ENCODE measurements at places on chromosomes 6 and 20.

DNA sequence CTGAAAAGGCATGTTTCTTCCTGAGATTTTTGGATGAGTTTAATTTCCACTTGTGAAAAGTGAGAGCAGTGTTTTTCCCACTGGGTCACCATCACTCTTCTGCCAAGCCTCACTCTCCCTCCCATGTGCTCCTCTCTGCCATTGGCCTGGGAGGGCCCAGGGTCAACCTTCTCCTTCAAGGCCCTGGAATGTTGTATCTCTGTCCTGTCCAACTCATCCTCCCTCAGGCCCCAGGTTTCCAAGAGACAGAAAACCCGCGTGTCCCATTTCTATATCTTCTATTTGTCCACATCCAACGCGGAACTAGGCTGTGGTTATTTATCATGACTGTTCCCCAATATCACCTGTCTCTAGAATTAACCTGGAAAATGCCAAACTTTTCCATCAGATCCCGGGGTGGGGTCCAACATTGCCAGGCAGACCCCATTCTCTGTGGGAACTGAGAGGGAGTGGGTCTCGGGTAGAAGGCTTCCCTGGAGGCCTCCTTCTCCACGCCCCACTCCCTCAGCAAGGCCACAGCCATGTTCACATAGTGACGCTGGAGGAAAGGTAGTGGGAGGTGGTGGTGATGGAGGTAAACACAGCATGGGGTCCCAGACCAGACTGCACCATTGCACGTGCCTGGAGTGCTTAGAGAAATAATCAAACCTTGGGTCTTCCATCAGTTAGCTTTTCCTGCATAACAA lies 173.5 kb downstream of the SCP2D1 start:
- no peak for DNase-seq

DNA sequence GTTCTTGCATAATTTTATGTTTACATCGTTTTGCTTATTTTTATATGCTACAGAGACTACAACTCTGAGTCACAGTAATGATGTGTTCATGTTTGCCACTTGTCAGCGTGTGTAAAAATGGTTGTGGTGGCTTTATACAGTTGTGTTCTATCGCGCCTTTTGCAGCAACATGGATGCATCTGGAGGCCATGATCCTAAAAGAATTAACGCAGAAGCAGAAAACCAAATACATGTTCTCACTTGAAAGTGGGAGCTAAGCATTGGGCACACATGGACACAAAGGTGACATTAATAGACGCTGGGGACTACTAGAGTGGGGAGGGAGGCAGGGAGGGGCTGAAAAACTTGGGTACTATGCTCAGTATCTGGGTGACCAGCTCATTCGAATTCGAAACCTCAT lies 996 bp upstream of the SEC23B start:
- DNase-seq: no peak

DNA sequence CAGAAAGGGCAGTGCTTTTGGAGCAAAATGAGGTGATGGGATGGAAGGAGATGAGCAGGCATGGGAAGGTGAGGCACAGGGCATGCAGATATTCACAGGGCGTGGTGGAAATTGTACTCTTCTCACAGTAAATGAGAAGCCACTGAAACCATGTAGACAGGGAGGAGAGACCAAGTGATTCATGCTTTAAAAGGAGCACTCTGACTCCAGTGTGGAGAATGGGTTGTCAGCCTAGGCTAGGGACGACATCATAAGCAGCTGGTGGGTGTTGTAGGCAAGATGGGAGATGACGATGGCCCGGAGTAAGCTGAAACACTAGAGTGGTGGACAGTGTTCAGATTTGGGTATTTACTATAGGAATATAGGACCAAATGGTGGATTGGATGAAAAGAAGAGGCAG lies 18.4 kb downstream of the PDE7B start:
- no peak for DNase-seq

DNA sequence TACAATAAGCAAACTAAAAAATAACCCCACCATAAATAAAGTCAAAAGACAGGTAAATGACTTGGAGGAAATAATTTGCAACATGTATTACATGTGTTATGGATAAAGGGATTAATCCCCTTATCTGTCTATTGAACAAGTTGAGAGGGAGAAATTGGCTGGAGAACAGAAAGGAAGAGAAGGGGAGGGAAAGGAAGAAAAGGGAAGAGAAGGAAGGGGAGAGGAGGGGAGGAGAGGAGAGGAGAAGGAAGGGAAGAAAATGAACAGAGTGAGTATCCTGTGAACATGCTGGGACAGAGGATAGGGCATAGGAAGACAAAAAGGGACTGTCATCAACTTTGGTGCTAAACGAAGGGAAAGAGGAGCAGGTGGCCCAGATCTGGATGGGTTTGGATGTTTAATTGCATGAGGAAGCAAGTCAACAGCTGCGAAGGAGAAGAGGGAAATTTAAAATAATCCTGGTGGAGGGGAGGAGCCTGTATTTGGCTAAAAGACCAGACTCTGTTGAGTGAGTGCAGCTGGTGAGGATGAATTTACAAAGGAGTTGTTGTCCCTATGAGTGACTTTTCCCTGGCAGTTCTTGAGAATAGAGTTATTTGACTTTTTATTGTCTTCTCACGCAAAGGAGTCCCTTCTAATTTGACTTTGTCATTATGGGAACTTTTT lies 14.2 kb upstream of the SHLD1 start:
- no peak for DNase-seq

DNA sequence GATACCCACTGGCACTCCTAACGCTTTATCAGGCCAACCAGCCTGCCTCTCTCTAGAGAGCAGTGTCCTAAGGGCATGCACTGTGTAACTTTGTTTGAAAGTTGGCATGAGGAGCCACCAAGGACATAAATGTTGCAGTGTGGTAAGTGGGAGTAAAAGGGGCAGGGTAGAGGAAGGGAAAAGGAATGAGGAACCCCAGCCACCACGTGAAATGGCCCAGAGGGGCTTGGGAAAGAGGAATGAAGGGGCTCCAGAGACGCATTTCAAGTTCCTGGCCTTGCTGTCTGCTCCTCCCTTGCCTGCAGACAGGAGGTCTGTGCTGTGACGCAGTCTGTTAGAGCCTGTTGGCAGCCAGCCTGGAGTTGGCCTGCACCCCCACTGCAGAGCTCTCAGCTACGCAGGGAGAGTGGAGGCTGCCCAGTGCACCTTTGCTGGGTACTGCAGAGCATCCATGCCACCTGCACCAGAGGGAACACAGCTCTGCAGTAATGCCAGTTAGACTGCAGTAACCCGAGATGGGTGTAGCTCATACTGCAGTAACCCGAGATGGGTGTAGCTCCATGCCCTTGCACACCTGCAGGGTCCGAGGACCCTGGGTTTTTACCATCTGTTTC lies 86.8 kb upstream of the SNAP25 start:
- no peak for DNase-seq

DNA sequence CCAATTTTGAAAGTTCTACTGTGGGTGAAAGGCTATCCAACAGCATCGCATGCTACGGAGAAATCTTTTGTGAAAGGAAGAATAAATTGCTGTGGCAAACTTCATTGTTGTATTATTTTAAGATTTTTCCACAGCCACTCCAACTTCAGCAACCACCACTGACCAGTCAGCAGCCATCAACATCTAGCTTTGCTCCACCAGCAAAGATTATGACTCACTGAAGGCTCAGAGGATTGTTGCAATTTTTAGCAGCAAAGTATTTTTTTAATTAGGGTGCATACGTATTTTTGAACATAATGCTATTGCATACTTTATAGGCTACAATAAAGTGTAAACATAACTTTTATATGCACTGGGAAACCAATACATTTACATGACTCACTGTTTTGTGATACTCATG lies 493.5 kb downstream of the TFAP2A start:
- no peak for DNase-seq

DNA sequence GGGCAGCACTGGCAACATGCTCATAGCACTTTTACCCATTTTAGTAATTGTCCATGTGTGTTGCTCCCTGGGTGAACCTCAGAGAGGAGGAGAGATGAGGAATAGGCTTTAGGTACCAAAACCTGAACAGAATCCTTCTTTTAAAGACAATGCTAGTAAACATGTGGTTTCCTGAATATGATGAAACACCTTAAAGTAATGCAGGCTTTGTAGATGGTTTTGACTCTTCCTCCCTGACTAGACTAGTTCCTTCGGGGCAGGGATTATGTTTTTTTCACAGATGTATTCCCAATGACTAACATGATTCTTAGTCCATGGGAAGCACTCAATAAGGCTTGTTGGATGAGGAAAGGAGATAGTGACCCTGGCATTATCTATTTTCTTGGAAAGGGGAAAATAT lies 367.6 kb upstream of the JAG1 start:
- no peak for DNase-seq

DNA sequence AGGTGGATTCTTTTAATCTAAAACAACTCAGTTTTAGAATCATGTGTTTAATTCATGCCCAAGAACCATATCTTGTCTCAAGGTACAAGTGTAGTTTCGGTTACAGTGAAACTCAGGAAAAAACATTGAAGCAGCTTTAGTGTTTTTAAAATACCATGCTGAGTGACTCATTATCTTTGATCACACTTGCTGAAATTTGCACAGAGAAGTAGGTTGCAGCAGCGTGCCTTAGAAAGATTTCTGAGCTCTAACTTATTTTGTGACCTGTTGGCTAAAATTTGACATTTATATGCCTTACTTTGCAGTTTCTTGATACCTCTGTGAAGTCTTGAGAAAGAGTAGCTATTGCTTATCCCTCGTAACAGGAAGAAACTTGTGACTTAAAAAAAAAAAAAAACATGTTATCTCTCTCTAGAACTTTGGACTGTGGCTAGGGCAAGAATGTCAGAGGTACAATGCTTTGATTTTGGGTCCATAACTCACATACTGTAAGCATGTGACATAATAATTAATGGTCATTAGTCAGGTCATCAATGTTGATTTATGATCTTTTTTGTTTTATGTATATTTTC lies 34.5 kb upstream of the FUCA2 start:
- no peak for DNase-seq

- no peak for DNase-seq
Measured at GRCh38 chr6:25449774-25450173, 170.6 kb downstream of the CARMIL1 start.

DNA sequence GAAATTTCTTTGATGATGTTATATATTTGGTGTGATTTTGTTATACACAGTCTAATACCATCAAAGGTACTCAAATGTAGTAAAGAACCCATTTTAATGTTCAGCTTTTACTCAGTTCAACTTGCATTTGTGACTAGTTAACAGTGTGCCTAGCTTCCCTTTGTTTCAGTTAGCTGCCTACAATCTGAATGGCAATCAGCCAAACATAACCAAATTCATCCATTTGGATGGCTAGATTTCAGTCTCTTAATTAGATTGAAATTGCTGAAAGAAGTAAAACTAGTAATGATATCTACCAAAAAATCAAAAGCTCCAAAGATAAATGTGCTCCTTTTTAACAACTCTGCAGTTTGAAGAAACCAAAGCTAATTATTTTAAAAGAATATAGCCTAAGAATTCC lies 6.9 kb downstream of the EPHA7 start:
- no peak for DNase-seq

DNA sequence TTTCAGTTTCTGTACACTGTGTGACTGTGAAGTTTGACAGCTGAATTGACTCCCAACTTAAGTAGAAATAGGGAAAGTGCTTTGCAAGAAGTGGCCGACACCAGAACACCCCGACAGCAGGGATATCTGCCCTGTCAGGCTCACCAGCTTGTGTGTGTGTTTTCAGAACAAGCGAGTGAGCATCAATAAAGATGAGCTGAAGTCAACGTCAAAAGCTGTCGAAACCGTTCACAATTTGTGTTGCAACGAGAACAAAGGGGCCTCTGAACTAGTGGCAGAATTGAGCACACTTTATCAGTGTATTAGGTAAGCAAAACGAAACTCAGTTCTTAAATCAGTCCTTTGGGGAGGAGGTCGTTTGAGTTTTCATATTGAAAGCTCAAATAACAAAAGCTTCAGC lies 10.7 kb downstream of the NELFCD start:
- DNase-seq: no peak

- no peak for DNase-seq
Measured at GRCh38 chr20:35296101-35296554, 3.9 kb upstream of the FAM83C start.

GRCh38 chr6:8278562-8278961 lies 156.8 kb downstream of the SLC35B3 start:
- DNase-seq: no peak

GRCh38 chr20:44104798-44105517 lies 82.0 kb downstream of the JPH2 start:
- DNase-seq: no peak

- DNase-seq: no peak
Measured at GRCh38 chr6:110595112-110595511, 118.7 kb upstream of the SLC22A16 start.

GRCh38 chr6:113813142-113813541 lies 44.0 kb upstream of the MARCKS start:
- DNase-seq: no peak

DNA sequence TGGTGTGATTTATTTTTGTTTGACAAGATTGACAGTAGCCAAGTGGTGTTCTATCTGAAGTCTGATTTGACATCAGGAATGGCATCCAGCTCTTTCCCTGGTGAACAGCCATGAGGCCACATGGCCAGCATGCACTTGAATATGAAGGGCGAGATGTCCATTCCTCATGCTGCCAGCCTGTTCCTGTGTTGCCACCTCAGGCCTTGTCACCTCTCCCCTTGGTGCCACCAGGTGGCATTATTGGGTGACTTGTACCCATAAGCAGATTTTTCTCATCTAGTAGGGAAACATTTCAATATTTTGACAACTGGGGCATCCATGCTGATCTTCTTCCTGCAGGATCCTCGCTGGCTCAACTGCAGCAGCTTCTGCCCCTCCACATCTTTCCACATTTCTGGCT lies 199.1 kb downstream of the ERMARD start:
- no peak for DNase-seq

GRCh38 chr20:62732031-62732760 lies 23.6 kb downstream of the NTSR1 start:
- no peak for DNase-seq

GRCh38 chr6:28401172-28401571 lies 1.6 kb upstream of the ZSCAN12 start:
- DNase-seq: no peak

DNA sequence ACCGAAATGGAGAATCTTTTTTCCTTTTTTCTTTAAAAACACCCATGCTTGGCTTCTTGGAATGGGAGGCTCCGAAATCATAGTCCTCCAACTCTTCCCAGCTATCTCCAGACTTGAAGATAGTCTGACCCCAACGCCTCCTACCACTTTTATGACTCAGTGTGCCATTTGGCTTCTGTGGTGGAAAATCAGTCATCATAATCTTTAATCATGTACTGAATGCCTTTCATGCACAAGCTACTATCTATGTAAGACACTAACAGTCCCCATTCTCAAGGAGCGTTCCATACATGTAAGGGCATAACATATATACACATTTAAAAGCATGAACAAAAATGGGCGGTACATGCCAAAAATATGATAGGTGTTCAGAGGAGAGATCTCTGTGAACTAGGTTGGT lies 44.1 kb downstream of the TMEM14B start:
- no peak for DNase-seq

GRCh38 chr6:87747646-87748045 lies 45.6 kb upstream of the AKIRIN2 start:
- no peak for DNase-seq

GRCh38 chr6:3233321-3233720 lies 5.9 kb upstream of the TUBB2B start:
- DNase-seq: no peak

- DNase-seq: no peak
Measured at GRCh38 chr20:49987015-49987867, 4.5 kb downstream of the SNAI1 start.
